ENCODE measurements at places on chromosomes 4 and X.

DNA sequence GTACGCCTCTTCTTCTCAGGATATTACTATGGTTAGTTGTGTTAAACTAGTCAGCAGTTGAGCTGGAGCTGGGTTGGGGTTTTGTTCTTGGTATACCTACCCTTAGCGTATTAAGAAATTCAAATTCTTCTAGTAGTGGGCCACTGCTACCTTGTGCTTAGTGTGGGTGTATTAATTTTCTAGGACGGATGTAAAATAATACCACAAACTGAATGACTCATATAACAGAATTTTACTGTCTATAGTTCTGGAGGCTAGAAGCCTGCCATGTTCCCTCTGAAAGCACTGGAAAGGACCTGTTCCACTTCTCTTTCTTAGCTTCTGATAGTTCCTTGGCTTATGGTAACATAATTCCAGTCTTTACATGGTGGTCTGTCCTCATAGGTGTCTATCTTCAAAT lies 1274.7 kb downstream of the ADGRL3 start:
- no peak for DNase-seq

DNA sequence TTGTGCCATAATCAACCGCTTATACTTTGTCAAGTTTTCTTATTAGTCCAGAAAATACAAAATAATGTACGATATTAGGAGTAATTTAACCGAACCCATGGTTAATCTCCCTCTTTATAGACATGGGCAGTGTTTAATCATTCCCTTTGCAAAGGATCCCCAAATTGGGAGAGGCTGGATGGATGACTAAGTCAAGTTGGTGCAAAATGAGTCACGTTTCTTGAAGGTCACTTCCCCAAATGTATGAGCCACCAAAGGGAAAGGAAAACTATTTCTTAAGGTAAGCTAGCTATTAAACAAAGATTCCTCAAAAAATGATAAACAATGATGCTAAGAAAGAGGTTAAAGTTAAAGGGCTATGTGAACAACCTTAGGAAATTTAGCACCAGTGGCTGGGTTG lies 17.5 kb downstream of the MAML3 start:
- DNase-seq, result no peak

DNA sequence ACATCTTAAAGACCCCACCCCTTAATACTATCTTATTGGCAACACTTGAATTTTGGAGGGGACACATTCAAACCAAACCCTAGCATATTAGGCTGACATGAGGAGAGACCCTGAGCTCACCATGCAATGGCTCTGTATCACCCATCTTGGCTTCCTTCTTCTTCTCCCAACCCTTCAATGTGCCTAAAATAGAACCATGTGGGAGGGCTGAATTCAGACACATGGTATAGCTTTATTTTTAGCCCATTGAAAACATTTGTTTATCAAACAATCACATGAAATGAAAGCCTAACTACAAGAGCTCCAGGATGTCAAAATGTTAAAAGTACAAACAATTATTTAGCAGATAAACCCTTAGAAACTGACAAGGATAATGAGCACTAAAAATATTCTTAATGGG lies 81.6 kb downstream of the RASL11B start:
- DNase-seq, result no peak

GRCh38 chr4:147309434-147309833 lies 171.5 kb upstream of the EDNRA start:
- no peak for DNase-seq

- DNase-seq, result no peak
These were observed 157.1 kb downstream of the CPXCR1 start for GRCh38 chrX:88903989-88904718.

DNA sequence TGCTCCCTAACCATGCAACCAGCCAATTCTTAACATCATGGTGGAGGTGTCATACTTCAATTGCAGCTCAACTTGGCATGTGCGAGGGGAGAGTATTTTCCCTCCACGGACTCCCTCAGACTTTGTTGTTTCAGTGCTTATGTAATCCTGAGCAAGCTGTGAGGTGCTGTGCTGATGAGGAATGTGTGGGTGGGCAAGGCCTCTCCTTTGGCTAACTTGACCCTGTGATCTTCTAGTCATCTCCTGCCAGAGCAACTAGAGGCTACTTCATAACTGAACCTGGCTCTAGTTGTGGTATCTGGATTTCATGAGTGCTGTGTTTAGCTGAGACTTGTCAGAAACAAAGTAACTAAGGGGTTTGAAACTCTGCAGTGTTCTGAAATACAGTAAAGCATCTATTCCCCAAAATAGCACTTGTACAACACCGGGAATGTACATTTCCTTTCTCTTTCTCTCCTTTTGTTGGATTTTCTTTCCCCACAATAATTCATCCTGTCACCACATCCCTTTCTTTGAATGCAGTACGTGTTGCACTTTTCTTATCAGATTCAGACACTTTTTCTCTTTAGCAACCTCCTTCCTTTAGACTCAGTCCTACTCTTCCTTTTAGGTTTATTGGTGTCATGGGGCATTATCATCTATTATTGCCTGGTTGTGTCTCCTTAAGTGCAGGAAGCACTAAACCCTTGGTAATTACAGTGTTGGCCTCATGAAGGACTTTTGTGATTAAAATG lies 415.2 kb upstream of the NR3C2 start:
- DNase-seq, result no peak

DNA sequence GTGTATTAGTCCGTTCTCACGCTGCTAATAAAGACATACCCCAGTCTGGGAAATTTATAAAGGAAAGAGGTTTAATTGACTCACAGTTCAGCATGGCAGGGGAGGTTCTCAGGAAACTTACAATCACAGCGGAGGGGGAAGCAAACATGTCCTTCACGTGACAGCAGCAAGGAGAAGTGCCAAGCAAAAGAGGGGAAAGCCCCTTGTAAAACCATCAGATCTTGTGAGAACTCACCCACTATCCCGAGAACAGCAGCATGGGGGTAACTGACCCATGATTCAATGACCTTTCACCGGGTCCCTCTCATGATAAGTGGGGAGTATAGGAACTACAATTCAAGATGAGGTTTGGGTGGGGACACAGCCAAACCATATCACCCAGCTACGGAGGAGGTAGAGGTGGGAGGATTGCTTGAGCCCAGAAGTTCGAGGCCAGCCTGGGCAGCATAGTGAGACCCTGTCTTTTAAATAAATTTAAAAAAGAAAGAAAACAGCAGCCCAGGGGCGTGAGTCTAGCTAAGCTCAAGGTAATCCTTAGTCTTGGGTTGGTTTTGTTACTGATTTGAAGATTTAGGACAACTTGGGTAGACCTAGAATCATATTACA lies 46.4 kb upstream of the TMEM131L start:
- peak; percentile 68 for DNase-seq

DNA sequence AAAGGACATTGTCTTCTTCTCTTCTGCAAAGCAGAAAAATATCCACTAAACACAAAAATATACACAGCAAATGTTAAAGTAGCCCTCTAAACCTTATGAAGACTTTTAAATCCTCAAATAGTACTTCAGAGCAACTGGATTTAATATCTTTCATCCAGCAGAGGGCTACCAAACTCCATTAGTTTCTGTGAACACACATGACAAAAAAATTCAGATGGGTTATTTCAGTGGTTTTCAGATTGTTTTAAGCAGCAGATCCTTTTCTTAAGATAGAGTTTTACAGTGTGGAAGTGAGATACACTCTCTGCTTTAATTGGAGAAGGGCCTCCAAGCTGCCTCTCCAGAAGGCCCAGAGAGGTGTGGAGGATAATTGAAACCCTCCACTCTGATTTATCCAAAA lies 56.7 kb downstream of the ANK2 start:
- no peak for DNase-seq

DNA sequence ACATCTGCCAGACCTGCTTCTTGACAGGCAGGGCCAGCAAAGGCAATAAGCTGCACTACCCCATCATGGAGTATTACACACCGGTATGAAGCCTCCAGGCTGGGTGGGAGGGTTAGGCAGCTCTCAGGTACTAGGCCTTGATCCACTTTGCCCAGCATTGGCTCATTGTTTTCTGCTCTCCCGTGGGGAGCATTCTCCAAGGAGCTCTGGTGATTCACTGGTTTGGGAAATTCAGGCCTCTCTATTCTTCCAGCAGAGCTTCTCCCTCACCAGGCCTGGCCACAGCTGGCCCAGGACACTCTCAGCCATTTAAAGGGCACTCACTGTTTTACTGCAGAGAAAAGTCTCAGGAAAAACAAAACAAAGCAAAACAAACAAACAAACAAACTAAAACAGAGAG lies 33.0 kb downstream of the DRP2 start:
- no peak for DNase-seq

Data from OCI-LY7 (cell line).